ENCODE measurements at places on chromosomes 6 and 20.

DNA sequence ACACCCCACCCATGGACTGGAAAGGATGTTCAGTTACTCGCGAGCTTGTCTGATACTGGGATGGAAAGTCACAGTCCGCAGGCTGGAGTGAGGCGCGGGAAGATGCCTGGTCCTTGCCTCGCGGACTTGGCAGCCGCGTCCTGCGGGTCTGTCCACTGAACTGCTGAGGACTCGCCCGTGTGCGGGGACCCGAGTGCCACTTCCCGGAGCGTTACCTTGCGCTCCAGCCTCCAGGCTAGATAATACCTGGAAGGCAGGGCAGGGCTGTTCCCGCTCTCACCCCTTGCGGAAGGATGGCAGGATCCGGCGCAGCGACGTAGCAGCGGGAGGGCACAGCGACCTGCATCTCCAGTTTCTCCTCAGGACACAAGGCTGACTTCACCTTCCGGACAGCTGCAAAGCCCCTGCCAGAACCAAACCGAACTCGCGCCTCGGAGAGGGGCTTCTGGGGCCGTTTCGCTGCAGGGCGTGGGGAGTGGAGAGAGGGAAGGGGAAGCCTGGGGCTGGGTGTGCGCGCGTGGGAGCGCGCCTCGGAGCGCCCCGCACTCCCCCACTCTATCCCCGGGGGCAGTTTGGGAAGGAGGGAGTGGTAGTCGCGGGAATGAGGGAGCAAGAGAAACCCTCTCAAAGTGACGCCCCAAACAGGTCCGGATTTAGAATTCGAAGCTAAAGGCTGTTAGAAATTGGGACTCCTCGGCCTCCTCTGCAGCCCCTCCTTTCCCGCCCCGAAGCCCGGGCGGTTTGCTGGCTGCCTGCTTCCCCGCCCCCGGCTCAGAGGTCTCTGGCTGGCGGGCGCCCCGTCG is at the start of gene KCNQ5:
TSS of gene KCNQ5 (plus strand) at position 774 of the 803 bp plus-strand sequence.
- DNase-seq, result no peak

GRCh38 chr6:105986998-105987397 is 99.1 kb upstream of the PRDM1 start:
- DNase-seq, result no peak

GRCh38 chr20:23782366-23782983 is 31.7 kb upstream of the CST1 start:
- no peak for DNase-seq

- DNase-seq, result no peak
These were observed 68.3 kb downstream of the FHL5 start for GRCh38 chr6:96631248-96631647.

- DNase-seq, result no peak
These were observed 213.0 kb upstream of the DTNBP1 start for GRCh38 chr6:15875797-15876196.

GRCh38 chr6:14814016-14814415 is 431.9 kb upstream of the JARID2 start:
- no peak for DNase-seq

GRCh38 chr6:94414041-94414440 is 994.7 kb upstream of the EPHA7 start:
- no peak for DNase-seq

GRCh38 chr6:90454836-90455427 is 131.9 kb downstream of the MAP3K7 start:
- DNase-seq, result no peak

GRCh38 chr20:45111799-45112471 is 3.0 kb downstream of the WFDC5 start:
- no peak for DNase-seq

DNA sequence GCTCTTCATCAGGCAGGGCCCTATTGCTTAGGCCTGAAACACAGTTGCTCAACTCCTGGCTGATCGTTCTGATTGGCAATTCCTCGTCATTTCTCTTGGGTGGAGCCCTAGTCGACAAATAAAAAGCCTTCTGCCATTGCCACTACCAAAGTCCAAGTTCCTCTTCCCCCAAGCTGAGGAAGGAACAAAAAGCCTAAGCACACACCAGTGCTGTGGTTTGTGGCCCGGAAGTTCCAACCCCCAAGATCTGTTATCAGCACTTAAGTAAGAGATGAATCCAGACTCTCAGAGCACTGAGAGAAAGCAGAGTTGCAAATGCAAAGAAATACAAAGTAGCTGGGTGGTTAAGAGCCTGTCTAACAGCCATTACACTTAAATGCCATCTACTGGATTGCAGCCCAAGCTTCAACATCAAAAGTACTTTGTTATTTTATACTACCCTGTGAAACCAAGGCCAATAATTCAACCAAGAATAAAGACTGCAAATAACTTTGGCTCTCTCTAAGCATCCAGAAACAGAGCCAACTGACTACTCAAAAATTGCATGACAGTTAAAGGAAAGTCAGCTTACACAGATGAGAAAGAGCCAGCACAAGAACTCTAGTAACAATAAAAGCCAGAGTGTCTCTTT is 1024.0 kb downstream of the GRIK2 start:
- DNase-seq, result no peak

DNA sequence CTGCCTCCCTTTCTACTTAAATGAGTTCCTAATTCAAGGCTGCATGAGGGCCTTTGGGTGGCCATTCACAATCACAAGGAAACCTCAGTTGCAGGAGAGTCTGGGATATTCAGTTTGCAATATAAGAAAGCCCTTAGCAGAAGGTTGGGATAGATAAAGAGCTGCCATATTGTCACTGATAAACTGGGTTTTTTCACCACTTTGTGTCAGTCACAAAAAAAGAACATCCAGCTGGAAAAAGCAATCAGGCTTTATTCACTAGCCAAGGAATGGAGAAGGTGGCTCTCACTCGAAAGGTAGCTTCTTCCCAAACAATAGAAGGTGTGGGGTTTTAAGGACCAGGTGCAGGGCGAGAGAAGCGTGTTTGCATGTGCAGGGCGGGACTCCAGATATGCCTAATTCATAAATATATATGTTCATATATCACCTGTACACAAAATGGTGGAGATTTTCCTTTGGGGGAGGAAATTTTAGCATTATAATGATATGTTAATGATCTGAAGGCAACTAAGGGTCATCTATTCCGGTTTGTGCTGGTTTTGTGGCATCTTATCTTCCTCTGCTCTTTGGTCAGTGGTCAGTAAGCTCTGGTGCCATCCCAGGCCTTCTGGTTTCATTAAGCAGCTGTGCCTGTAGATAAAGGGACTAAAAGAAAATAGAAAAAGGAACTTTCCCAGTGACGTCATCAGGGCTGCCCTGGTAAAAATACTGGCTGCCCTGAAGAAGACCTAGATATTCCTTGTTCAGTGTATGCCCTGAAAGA is 97.1 kb upstream of the IYD start:
- no peak for DNase-seq

GRCh38 chr6:54775576-54775975 is 71.0 kb upstream of the FAM83B start:
- DNase-seq, result no peak

GRCh38 chr6:31878726-31879125 is at the start of gene SLC44A4:
Gene SLC44A4, minus strand, starts transcription at chr6:31878997. Its CDS starts 17 bp downstream, at chr6:31878980.
- DNase-seq, result no peak

DNA sequence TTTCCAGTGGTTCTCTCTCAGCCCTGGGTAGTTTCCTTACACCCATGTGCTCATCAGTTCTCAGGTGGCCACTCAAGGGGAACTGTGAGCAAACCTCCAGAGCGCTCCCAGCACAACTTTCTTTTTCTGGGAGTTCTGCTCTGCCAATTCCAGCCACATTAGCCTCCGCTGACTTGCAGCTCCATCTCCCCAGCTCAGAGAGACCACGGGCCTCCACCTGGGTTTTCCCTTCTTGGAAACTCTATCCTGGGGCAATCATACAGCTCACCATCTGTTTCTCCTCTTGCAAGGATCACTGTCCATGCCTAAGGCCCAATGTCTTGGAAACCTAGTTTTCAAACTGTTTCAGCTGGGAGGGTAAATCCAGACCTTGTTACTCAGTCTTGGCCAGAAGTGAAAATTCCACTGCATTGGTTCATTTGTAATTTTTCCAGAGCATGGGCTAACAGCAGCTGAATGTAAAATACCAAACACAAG is 129.9 kb downstream of the EYA2 start:
- no peak for DNase-seq

DNA sequence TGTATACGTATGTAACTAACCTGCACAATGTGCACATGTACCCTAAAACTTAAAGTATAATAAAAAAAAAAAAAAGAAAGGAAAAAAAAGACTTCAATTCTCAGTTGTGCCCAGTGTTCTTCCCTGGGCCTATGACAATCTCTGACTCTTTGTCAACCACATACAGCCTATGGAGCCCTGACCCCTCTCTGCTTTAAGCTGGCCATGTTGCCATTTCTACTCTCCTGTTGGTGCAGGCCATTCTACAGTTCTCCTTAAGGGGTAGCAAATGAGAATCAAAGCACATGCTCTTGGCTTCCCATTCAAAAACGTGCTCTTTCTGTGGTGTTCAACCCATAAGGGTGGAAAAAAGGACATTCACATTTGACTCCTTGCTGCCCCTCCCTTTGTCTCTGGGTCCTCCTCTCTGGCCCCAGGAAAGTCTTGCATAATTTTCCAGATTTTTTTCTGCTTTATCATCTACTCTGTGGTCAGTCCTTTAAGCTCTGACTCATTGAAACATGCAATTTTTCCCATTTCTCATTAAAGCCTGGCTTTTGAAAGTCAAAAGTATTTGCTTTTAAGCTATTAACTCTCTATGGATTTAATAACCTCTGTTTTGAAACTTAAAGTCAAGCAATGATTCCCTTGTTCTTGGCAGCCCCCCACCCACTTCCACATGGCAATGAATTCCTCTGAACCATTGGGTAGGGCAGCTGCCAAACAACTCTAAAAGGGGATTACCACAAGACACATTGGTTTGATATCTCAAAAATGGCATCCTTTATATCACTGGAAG is 208.6 kb upstream of the MCHR2 start:
- no peak for DNase-seq

DNA sequence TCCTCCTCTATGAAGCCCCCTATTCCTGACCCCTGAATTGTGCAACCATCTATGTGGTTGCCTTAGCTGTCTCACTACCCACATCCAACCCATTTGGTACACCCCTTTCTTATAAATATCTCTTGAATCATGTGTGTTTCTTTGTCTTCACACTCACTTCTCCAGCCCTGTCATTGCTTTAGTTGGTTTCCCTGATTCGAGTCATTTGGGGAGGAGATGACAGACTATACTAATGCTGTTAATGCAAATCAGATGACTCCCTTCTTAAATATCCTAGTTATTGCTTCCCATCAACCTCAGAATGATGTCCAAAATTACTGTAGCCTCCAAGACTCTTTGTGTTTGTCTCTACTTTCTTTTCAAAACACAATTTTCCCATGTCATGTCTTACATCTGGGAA is 23.0 kb downstream of the SLC35D3 start:
- DNase-seq, result no peak

GRCh38 chr6:142842418-142843261 is 102.3 kb downstream of the HIVEP2 start:
- DNase-seq, result no peak
